ENCODE measurements at places on chromosomes 5 and 9.

DNA sequence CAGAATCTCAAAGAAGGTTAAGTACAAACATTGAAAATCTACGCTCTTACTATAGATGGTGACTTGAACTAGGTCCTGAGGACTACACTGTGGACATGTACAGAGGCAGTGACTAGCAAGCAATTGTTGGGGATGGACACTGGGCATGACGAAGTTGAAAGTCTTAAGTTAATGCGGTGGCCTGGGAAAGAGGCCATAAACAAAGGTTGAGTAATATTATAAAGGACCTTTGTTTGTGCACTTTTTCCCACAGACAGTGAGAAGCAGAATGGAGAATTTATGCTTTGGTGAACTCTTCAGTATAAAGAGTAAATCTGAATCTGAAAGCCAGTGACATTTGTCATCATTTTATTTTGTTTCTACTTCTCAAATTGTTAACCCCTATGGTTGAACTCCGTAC lies 15.3 kb downstream of the ALDH1A1 start:
- DNase-seq, result no peak

GRCh38 chr9:73549991-73550390 lies 398.3 kb downstream of the ANXA1 start:
- no peak for DNase-seq

DNA sequence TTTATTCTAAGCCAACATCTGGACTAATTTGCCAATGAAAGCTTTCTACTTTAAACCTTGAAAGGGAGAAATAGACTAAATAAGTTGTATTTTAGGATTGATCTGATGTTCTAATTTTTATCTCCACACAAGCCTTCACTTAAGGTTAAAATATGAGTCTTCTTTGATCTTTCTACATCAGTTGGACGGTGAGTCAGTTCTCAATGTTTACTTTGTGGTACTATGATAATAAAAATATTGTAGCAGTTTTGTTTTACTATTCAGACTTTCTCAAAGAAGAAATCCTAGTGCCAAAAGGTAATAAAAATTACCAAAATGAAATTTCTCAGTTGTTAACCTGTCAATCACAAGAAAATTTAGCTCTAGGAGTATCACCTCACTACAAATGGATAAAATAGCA lies 203.5 kb upstream of the RGMB start:
- DNase-seq, result no peak

DNA sequence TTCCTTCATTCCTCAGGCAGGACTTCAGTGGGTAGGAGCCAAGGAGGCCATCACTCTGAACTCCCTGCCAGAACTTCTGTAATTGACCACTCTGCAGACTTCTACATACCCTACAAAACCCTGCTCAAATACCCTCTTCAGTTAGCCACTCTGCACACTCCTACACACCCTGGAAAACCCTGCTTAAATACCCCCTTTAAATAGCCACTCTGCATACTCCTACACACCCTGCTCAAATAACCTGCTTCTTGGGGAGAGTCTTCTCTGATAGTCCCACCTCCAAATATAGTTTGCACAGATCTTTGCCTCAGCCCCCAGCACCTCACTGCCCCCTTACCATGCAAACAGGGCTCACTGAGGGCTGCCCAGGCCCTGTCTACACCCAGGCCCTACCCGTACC lies 18.6 kb upstream of the CARD19 start:
- no peak for DNase-seq

- no peak for DNase-seq
Measured at GRCh38 chr5:151663617-151664293, 23.0 kb downstream of the SPARC start.

GRCh38 chr9:123861086-123861755 lies 68.7 kb downstream of the DENND1A start:
- DNase-seq, result no peak

GRCh38 chr5:136094913-136095641 lies 37.6 kb upstream of the SMAD5 start:
- no peak for DNase-seq

DNA sequence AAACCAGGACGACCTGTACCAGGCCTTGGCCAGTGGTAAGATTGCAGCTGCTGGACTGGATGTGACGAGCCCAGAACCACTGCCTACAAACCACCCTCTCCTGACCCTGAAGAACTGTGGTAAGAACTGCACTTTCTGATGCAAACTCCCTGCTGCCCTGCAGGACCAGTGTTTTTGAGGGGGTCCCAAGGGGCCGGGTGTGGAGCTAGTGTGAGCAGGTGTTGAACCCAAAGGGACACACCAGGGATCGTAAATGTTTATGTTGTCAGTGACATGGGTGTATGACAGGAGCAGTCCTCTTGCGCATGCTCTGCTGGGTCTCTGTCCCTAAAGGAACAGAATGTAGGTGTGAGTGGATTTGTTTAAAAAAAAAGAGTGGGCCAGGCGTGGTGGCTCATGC lies 9.5 kb downstream of the GRHPR start:
- DNase-seq, result no peak

- no peak for DNase-seq
Measured at GRCh38 chr9:3398232-3398648, 127.6 kb downstream of the RFX3 start.

DNA sequence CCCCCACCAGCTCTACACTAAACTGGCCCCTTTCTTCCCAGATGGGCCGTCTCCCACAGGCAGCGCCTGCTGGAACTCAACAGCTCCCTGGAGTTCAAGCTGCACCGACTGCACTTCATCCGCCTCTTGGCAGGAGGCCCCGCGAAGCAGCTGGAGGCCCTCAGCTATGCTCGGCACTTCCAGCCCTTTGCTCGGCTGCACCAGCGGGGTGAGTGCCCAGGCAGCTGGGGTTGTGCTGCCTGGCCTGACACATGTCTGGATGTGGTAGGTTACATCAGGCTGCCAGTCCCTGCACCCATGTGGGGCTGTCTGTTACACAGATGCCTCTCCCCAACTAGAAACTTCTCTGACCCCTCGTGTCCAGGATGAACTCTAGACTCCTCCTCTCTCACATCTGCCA lies 9.8 kb downstream of the NHP2 start:
- DNase-seq, result no peak

DNA sequence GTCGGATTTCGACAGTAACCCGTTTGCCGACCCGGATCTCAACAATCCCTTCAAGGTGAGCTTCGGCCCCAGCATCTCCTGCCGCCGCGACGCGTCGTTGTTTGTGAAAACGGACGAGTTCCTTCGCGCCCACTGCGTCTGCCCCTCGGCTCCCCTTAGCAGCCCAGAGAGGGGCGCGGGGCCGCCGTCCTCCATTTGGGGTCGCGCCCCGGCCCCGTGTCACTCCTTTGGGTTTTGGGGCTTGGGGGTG lies 182 bp downstream of the SCAMP1 start:
- DNase-seq, result no peak

DNA sequence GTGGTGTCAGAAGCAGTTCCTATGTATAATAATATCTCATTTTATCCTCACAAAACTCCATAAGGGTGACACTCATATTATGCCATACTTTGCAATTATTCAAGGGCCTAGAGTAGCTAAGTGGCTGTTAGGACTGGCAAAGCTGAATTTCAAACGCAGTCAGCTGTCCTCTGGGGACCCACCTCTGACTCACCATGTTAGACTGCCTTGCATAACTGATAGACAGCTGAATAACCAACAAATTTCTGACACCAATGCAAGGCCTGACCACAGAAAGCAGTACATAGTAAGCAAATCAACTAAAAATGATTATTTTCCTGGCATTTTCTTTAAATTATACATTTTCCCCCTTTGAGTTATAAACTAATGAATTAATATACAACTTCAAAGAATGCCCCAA lies 251.6 kb upstream of the PTGER4 start:
- no peak for DNase-seq

All from amniotic stem cell (primary cell).